GM23248 (cell line): ENCODE measurements at places on chromosomes 6 and 20. TPM values are rescaled to one million over a fixed set of nuclear protein-coding genes. Genes with fewer than 3 reads are reported as not detected.

PNPLA1 gene
- not detected in 2 replicates for polyA plus RNA-seq

FOXC1 gene
- 3.3 and 3.5 TPM in 2 replicates for polyA plus RNA-seq

C20orf202 gene
- not detected in 2 replicates for polyA plus RNA-seq

FAM162B gene
- not detected in 2 replicates for polyA plus RNA-seq

ADGB gene
- polyA plus RNA-seq, result not detected in 2 replicates

GTSF1L gene
- polyA plus RNA-seq, result not detected in 2 replicates

SCRT2 gene
- not detected in 2 replicates for polyA plus RNA-seq

OGFR gene
- polyA plus RNA-seq, result 9.7 and 9.9 TPM in 2 replicates

KCNQ5 gene
- 4.9 and 5.7 TPM in 2 replicates for polyA plus RNA-seq

MANEA gene
- 12.3 TPM in 2 replicates for polyA plus RNA-seq

NR2E1 gene
- polyA plus RNA-seq, result not detected in 2 replicates

PPIL4 gene
- polyA plus RNA-seq, result 43.0 and 43.5 TPM in 2 replicates

MOCS1 gene
- polyA plus RNA-seq, result 7.3 and 8.4 TPM in 2 replicates

TRIM40 gene
- not detected in 2 replicates for polyA plus RNA-seq

IMPG1 gene
- not detected in 2 replicates for polyA plus RNA-seq

MPC1 gene
- polyA plus RNA-seq, result 76.1 and 76.2 TPM in 2 replicates

SLA2 gene
- not detected in 2 replicates for polyA plus RNA-seq

TCP11 gene
- not detected in 2 replicates for polyA plus RNA-seq

- DNase-seq, result no peak
These were observed 223.7 kb downstream of the CDH4 start for GRCh38 chr20:61475729-61476128.

DNA sequence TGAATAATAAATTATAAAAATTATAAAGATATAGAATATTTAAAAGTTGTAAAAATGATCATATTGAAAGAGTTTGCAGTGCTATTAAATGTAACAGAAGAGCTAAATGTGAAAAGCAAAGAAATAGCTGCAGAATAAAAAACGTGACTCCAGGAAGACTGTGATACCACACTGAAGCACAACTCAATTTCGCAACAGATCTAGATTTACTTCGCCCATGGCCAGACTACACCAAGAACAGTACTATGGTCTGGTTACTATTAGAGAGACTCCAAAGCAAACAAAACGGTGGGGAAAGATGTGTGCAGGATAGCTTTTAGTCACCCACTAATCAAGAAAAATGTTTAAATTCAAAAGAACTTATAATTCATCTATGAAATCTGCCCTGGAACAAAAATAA is 1.9 kb downstream of the CHD6 start:
- DNase-seq, result peak; percentile 67

GRCh38 chr20:52589251-52589812 is 382.8 kb upstream of the TSHZ2 start:
- no peak for DNase-seq

- DNase-seq, result no peak
These were observed 55.8 kb downstream of the SNAI1 start for GRCh38 chr20:50038574-50038991.

DNA sequence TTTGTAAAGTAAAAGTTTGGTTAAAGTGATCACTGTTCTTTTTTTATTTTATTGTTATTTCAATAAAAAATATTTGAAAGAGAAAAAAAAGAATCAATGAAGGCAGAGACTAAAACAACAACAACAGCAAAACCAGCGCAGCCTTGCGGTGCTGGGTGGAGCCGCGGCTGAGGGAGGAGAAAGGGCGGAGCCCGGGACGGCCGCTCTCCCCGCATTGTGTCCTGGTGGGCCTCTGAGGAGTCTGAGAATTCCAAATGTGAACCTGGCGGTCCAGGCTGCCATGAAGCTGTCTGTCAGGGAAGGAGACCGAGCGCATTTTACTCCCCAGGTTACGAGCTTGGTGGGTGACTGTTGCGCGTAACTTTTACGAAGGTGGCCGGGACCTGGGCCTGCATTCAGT is 43.2 kb downstream of the TMEM242 start:
- no peak for DNase-seq

GRCh38 chr6:73123632-73124329 is 101.5 kb downstream of the KHDC1L start:
- no peak for DNase-seq

- no peak for DNase-seq
These were observed 727.6 kb downstream of the PTPRT start for GRCh38 chr20:42461965-42462593.

DNA sequence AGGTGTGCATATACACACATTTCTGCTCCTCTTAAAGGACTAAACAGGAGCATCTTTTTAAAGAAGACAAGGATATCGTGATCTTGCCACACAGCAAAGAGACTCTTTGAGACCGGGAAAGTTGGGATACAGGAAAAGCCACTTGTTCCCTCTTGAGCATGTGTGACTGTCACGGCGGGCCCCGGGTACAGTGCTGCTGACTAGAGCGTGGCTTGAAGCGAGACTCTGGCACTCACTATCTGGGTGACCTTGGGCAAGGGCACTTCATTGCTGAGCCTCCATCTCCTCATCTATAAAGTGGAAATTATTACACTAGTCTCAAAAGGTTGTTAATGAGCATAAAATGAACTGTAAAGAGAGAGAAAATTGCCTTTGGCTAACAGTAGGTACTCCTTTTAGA is 713.9 kb downstream of the PTPRT start:
- DNase-seq, result no peak

GRCh38 chr20:10647909-10648308 is 25.9 kb downstream of the JAG1 start:
- DNase-seq, result no peak

- DNase-seq, result no peak
These were observed 3.3 kb downstream of the PDE7B start for GRCh38 chr6:135854799-135855198.

- DNase-seq, result no peak
These were observed 7.1 kb downstream of the IP6K3 start for GRCh38 chr6:33739571-33739970.

GRCh38 chr6:126075335-126076071 is 89.2 kb downstream of the TRMT11 start:
- no peak for DNase-seq

DNA sequence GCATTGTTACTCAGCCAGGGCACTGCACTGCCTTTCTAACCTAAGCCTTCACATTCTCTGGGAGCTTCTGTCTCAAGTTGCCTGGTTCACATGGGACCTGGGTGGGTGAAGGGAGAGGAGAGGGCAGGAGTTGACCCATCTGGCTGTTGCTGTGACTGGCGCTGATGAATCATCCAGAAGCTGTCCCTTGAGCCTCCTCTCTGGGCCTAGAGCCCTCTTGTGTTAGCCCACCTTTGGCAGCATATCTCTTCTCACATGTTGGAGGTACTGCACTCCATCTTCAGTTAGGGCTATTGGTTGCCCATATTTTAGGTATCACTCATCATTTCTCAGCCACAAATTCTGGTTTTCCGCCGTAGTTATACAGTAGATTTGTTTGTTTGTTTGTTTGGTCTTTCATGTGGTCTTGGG is 19.8 kb downstream of the XRN2 start:
- peak; percentile 15 for DNase-seq

DNA sequence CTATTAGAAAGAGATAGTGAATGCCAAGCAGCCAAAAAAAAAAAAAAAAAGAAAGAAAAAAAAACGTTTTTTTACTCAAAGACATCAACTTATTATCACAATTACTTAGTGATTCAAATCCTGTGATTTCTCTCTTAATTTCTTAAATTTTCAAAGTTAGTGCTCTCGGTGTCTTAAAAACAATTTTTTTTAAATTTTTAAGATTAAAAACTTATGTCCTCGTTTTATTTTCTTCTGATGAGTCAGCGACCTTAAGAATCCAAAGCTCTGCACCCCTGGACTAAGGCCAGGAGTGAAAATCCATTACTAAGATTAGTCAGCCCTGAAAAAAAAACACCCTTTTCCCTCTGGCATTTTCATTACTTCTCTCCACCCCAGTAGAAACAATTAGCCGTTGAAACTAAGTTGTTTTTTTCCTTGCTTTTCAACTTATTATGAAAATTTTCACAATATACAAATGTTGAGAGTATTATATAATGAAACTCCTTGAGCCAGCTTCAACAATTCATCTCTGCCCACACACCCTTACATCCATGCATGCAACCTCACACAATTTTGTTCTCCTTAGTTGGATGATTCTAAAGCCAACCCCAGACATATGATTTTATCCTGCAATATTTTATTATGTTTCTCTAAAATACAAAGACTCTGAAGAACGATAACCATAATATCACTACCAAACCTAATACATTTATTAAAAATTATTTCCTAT is 85.6 kb upstream of the CARMIL1 start:
- peak; percentile 98 for DNase-seq

DNA sequence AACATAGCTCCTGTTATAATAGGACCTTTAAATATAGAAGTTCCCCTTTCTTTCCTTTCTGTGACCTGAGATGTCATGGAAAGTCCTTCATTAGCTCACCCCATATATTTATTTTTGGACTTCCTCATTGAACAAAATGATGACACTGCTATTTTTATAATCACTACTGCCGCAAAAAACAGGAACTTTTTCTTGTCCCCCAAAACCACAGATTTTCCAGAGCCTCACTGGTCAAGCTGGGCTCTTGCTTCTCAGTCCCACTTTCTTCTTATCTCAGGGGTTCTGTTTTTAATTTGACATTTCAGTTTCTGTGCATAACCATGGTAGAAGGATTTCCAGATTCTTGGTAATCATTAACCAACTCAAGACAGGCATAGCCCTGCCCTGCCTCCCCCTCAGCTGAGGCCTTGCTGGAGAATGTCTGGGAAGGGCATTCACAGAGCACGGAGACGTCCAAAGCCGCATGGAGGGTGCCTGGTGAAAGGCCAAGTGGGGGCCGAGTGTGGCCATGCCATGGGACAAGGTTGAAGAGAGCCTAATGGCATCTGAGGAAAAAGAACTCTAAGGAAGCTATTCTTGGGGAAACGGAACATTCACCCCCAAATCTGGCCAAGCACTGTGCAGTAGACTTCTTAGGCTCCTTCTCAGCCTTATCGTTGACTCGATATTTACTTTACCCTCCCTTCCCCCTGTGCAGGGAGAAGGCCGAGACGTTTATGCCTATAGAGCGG is 73.7 kb downstream of the EDN1 start:
- DNase-seq, result no peak

- DNase-seq, result no peak
These were observed 3.2 kb downstream of the RBM38 start for GRCh38 chr20:57394121-57395082.

GRCh38 chr6:34144581-34145160 is 1.2 kb downstream of the GRM4 start:
- DNase-seq, result peak; percentile 27

DNA sequence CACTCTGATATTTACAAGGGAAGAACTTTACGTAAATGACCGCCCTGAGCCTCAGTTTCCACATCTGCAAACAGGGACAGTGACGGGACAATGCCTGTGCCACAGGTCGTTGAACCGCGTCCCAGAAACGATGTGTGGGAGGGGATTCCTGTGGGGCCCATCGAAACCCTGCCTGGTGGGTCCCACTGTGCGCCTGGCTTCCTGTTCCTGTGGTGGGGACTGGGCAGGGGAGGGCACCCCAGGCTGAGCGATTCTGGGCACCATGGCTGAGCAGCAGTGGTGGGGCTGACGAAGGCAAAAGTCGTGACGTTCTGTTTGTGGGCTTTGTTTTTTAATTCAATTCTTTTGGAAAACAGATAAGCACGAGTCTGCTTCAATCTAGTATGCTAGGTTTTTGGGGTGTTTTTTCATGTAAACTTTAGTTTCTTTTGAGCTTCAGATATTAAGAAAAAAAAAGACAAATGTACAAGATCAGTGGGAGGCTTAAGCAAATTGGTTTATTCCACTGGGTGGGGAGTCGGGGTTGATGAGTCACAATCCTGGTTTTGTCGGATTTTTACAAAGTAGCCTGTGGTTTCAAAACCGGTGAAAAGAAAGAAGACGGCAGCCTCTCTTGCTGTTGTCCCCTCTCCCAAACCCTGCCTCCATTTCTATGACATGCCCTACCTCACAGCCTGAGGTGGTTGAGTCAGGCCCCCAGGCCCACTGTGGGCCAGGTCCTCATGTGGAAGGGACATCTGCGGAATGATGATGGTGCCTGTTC is 40.4 kb downstream of the GNAS-AS1 start:
- peak; percentile 41 for DNase-seq

- no peak for DNase-seq
These were observed 26.1 kb downstream of the NCOA5 start for GRCh38 chr20:46063652-46064054.

DNA sequence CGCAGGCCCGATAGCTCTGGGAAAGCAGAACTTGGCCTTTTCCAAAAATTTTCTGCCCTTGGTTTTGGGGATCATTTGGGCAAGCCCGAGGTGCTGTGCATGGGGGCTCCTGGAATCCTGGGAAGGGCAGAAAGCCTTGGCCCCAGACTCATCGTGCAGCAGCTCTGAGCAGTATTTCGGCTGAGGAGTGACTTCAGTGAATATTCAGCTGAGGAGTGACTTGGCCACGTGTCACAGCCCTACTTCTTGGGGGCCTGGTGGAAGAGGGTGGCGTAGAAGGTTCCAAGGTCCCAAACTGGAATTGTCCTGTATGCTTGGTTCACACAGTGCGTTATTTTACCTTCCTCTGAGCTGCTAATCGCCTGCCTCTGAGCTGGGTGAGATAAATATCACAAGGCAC is 1.1 kb upstream of the BMP2 start:
- no peak for DNase-seq
